ENCODE measurements at places on chromosomes 16 and 17.

DNA sequence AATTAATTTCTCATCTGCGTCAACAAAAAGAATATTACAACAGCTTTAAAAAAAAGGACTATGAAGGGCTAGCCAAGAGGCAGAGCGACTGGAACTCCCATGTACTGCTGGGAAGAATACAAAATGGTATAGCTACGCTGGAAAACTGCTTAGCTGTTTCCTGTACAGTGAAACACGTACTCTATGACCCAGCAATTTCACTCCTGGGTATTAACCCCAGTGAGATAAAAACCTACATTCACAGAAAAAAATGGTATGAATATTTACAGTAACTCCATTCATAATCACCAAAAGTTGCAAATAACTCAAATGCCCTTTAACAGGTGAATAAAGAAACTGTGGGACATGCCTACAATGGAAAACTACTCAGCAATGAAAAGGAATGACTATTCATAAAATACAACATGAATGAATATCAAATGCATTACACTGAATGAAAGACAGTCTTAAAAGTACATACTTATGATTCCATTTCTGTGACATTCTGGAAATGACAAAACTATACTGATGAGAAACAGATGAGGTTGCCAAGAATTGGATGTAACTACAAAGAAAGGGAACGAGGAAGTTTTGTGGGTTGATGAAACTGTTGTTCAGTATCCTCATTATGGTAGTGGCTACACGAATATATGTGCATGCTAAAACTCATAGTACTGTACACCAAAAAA, 27.6 kb downstream of the CMTM4 start:
- DNase-seq, result no peak

GRCh38 chr17:82966415-82966814, 113.0 kb upstream of the METRNL start:
- DNase-seq, result no peak

DNA sequence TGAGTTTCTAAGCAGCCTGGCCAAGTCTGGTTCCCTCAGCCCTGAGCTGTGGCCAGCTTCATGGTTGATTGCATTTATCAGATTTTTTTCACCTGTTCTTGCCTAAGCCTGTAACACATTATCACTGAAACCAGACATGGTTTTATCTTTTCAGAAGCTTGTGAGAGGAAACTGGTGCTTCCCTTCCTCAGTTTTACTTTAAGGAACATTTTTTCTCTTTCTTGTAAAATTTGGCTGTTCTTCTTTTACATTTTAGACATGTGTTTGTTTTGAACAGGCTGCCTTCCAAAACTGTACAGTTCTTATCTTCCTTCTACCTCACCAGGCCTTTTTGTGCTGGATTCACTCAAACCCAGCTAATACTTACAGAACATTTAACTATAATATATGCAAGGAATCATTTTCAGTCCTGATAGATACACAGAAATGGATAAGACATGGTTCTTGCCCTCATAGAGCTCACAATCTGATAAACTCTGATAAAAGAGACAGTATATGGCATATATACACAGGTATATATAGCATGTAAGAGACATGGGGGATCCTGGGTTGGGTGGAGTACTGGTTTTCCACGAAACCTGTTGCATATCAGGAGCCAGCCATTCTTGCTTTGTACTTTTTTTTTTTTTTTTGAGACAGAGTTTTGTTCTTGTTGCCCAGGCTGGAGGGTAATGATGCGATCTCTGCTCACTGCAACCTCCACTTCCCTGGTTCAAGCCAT, 44.5 kb downstream of the ZNRF1 start:
- DNase-seq, result no peak

- DNase-seq, result peak; percentile 35
Observed at GRCh38 chr17:51461578-51462004, 201.2 kb downstream of the UTP18 start.

- no peak for DNase-seq
Observed at GRCh38 chr17:57215317-57215716, 41.0 kb upstream of the MSI2 start.

GRCh38 chr16:68272507-68273209, 8.3 kb downstream of the SLC7A6 start:
- DNase-seq, result no peak

- no peak for DNase-seq
Observed at GRCh38 chr17:80030730-80031410, 4.8 kb downstream of the TBC1D16 start.

- DNase-seq, result peak; percentile 18
Observed at GRCh38 chr17:50621574-50622031, 13.1 kb upstream of the ABCC3 start.

DNA sequence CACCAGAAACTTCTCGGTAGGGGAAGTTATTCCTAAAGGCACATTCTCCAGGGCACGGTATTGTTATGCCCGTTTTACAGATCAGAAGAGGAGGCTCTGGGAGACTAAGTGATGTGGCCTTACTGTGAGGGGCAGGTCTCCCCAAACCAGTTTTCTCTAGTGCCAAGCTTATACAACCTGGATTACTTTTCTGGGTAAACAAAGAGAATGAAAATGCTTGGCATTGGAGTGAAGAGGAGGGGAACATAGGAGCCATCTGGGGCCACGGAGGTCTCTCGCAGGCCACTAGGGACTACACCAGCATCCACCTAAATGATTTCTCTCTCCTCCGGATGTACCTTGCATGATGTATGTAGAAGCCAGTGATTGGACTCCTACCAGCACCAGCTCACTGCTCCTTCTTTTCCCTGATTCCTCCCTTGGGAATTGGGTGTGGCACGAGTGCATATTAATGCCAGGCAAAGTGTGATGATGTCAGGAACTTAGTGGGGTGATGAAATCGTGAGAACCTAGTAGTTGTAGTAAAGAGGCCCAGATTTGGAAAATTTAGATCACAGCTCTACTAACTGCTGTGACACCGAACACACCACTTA, 674 bp downstream of the TOM1L1 start:
- no peak for DNase-seq

- peak; percentile 53 for DNase-seq
Observed at GRCh38 chr16:79261481-79261940, 339.0 kb downstream of the MAF start.

- peak; percentile 80 for DNase-seq
Observed at GRCh38 chr17:57939797-57940196, 15.4 kb downstream of the CUEDC1 start.

DNA sequence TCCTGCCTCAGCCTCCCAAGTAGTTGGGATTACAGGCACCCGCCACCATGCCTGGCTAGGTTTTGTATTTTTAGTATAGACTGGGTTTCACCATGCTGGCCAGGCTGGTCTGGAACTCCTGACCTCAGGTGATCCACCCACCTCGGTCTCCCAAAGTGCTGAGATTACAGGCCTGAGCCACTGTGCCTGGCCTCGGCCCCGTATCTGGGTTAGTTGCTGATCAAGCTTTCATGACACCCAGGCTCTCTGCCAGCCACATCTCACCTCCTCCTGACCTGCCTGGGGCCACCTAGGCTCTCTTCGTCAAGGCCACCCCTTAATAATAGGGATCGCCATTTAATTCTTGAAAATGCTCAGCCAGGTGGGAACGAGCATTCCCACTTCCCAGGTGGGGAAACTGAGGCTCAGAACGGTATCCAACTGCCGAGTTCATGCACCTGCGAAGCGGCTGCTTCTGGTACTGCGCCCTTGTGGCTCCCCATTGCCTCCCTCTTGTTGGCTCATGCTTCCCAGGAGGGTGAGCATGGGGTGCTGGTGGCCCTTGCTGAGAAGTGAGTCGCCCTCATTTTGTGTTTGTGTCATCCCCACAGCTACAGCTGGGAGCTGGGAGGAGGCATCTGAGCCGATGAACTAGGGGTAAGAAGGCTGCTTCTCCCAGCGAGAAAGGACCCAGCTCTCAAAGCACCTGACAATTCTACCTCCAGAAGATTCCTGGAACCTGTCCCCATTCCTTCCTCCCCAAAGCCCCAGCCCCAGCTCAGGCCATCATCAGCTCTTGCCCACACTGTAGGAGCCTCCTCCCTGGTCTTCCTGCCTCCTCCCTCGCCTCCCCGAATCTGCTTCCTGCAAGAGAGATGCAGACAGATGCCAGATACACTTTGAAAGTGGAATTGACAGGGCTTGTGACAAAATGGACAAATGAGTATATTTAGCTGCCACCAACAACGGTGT, 17.3 kb upstream of the SNN start:
- no peak for DNase-seq

DNA sequence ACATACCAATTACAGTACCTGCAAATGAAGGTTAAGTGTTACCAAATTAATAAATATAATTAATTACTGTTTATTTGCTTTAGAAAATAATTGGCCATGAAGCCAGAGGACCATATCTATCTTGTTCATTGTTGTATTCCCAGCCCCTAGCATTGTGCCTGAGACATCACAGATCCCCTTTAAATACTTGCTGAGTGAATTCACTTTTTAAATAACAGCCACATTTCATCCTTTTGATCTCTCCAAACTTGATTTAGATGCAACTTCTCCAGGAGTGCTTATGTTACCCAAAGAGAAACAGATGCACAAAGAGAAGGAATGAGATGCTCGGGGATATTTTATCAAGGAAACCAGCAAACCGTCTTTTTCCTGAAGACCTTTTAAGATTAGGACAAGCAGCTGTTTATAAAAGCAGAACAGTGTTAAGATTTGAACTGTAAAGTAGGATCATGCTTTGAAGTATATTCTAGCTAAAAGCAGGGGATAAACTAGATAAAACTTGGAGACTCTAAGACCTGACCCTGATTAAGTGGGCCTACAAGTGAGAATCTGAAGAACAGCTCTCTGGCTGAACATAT, 66.3 kb downstream of the CHD9 start:
- no peak for DNase-seq

DNA sequence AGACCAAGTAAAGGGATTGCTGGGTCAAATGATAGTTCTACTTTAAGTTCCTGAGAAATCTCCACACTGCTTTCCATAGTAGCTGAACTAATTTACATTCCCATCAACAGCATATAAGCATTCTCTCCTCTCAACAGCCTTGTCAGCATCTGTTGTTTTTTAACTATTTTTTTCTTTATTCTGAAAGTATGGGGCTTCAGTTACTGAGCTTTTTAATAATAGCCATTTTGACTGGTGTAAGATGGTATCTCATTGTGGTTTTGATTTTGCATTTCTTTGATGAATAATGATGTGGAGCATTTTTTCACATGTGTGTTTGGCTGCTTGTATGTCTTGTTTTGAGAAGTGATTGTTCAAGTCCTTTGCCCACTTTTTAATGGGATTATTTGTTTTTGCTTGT, 2.5 kb downstream of the KRTAP2-2 start:
- no peak for DNase-seq

GRCh38 chr17:79950306-79950705, 85.4 kb downstream of the TBC1D16 start:
- no peak for DNase-seq

- no peak for DNase-seq
Observed at GRCh38 chr16:48836636-48837035, 226.7 kb upstream of the N4BP1 start.

DNA sequence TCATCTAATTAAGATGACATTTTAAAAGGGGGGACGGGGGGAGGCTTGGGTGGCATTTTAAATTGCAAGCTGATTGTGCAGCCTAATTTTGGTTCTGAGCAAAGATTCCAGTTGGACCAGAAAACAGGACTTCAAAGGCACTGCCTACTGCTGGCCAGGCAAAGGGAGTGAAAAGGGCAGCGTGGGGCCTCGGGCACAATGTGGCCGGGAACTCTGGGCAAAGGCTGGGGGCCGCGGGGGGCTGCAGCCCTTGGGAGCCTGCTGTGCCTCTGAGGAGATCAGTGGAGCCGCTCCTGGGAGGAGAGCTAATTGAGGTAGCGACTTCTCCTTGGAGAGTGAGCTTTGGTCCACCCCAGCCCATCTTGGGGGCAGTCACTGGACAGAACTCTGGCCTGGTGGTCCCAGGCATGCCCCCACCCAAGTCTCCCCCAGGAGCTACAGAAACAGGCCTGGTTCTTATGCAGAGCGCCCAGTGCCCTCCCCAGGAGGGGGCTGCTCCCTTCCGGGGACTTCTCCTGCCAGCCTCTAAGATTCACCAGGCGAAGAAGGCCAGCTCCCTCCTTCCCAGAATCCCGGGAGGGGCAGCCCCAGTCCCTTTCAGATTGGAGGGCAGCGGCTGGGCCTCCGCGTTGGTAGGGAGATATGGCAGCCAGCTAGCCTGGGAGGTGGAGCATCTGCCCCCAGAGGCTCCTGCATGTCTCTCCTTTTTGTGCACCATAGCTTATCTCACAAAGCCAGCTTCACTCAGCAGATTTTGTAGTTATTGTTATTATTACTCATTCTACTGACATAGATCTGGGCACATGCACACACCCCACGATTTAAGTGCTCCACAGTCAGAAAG, 115.6 kb downstream of the GNAO1 start:
- no peak for DNase-seq

- DNase-seq, result no peak
Observed at GRCh38 chr16:2784358-2785100, 2.8 kb downstream of the PRSS33 start.

DNA sequence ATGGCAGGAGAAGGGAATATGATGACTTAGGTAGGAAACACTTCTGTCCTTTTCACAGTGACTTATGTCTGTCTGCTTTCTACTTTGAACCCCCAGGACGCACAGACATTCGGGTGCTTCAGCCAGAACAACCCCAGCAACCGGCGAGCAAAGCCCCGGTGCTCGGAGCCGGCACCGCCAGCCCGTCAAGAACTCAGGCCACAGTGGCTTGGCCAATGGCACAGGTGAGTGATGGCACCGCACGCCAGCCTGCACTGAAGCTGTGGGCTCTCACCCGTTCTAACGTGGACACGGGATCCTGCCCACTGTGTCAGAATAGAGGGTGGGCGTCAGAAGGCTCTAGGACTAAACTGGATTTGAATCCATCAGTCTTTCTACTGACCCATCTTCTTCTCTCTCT, 79.4 kb upstream of the CLEC18A start:
- DNase-seq, result no peak

- no peak for DNase-seq
Observed at GRCh38 chr17:1625581-1625980, 3.1 kb downstream of the SLC43A2 start.

DNA sequence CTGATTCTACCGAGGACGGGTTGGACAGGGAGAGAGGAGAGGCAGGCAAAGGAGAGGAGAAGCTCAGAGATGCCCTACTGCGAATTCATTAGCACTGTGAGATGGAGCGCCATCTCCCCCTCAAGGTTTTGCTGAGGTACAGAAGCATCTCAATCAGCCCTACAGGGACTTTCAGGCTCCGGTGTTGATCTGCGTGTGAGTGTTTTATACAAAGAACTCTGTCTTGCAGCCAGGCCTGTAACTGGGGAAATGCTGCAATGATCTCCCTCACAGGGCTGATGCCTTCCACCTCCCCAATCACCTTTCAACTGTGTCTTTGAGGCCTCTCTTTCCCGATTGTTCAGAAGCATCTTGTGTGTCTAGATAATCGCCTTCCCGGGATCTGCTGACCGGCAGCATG, 74.8 kb downstream of the IRX6 start:
- no peak for DNase-seq

DNA sequence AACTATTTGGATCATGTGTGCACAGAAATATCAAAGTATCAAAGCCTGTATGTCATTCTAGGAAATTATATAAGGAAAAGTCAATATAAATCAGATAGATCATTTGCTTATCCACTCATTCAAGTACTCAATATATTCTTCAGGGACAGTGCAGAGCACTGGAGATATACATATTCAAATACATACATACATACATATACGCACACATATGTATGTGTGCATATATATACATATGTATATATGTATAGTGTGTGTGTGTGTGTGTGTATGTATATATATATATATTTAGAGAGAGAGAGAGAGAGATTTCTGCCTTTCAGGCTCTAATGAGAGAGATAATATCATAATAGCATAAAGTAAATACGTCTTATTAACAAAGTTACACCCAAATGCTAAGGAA, 169.2 kb downstream of the PMP22 start:
- no peak for DNase-seq

Data from inflammatory macrophage (primary cell).